ENCODE measurements at places on chromosomes 12 and 14.

- no peak for DNase-seq
Measured at GRCh38 chr12:70444903-70445302, 78.8 kb downstream of the KCNMB4 start.

DNA sequence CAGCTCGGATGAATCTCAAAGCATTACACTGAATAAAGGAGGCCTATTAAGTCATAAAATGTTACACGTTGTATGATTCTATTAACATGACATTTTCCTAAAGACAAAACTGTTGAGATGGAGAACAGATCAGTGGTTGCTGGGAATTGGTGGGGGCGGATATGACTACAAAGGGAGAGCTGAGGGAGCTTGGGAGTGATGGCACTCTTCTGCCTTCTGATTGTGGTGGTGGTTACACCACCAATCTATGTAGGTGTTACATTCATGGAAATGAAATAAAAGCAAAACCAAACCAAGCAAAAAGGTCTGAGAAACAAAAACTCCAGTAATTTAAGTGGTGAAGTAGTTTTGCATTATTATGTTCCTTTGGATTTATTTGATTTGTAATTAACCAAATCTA is 16.4 kb upstream of the EVL start:
- DNase-seq, result no peak

DNA sequence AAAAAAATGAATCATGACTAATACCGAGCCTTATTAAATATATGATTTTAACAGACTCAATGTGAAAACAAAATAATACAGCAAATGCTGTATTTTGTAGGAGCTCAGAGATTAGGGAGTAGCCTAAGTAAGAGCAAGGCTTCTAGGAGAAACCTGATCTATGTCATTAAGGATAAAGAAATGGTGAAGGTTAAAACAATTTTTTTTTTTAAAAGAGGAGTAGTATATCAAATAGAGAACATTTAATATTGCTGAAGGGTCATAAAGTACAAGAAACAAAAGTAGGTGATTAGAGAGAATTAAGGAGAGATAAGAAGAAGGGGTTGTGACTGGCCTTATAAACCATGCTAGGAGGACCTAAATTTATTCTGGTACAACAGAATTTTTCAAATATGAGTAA is 39.1 kb downstream of the PPP1R12A start:
- no peak for DNase-seq

DNA sequence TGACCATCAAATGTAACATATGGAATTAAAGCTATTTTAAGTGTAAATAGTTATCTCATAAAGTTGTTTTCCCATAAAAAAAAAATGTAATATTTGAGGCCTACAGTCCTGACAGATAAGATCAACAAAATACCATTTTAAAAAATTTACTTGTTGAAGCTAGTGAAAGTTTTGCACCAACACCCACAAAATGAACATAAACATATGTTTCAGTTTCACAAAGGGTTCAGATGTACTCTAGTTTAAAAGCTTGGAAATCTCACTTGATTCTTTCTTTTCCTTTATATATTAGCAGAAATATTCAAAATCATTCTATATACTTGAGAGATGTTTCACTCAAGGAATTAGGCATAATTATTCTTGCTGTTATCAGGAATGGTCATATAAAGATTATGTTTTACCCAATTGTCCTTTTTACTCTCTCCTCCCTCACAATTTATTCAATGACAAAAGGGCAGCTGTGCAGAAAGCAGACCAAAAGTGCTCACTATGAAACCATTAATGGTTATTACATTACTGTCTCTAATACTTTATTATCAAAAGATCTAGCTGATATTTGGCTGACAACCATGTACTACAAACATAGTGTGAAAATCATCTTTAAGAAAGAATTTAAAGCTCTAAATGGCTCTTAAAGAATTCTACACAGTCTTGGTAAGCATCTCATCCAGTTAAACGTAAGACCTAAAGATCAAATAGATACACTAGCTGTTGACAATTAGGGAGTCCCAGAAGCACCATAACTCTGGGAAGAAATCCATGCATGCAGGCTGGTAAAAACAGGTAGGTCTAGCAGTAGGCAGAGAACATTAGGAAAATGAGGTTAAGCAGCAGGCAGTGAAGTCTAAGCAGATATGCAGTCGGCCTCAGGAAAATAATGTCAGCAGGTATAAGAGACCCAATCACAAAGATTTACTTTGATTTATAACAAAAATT is 28.8 kb downstream of the KIF21A start:
- DNase-seq, result no peak

Measured in stimulated activated CD8-positive, alpha-beta memory T cell treated with anti-CD3 and anti-CD28 coated beads, Interleukin-7, amount 100 ng/mL, for 24 hours (primary cell).